Cardiac muscle cell (in vitro differentiated cells and primary cell): ENCODE measurements at places on chromosomes 1 and 21. TPM values are rescaled to one million over a fixed set of nuclear protein-coding genes. Genes with fewer than 3 reads are reported as not detected.

CA14 gene
- 34.8 and 46.1 TPM in 2 replicates for total RNA-seq

SPRR4 gene
- total RNA-seq, result not detected in 2 replicates

LEFTY1 gene
- total RNA-seq, result 0.83 TPM in 1 of 2 replicates, not detected in the other

NUDT4B gene
- total RNA-seq, result 72.0 and 87.9 TPM in 2 replicates

TNFRSF14 gene
- total RNA-seq, result 0.14 and 0.24 TPM in 2 replicates

DNA sequence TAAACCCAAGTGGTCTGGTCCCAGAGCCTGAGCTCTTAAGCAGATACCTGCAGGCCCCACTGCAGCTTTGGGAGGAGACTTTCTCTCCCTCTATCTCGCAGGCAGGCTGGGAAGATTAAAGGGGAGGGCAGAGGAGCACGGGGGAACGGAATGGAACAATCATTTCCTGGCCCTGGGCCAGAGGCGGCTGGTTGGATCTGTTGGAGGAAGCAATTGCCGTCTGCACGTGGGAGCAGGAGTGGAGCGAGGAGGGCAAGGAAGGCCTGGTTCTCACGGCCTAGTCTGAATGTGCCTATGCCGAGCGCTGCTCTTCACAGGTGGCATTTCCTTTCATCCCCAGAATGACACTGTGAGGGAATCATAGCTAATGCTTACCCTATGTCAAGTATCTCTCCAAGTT, 23.7 kb downstream of the NKAIN1 start:
- no peaks in the 10 kb centered on the region for H3K27me3 ChIP-seq
- no peaks in the 10 kb centered on the region for H3K36me3 ChIP-seq
- no peak overlapping the region for H3K27ac ChIP-seq
- DNase-seq, result peak; percentile 74

- H3K36me3 ChIP-seq, result no peaks in the 10 kb centered on the region
- H3K27ac ChIP-seq, result no peak overlapping the region
- H3K27me3 ChIP-seq, result no peaks in the 10 kb centered on the region
- no peak for DNase-seq
- no peaks in the 10 kb centered on the region for H3K4me1 ChIP-seq
These were observed 22.4 kb downstream of the CASQ2 start for GRCh38 chr1:115746021-115746690.

GRCh38 chr1:6141592-6141991, 38.5 kb downstream of the CHD5 start:
- H3K27me3 ChIP-seq, result peaks cover 11% of the 10 kb centered on the region
- no peaks in the 10 kb centered on the region for H3K4me1 ChIP-seq
- no peaks in the 10 kb centered on the region for H3K36me3 ChIP-seq
- no peak overlapping the region for H3K27ac ChIP-seq

GRCh38 chr1:83994111-83994510, 4.8 kb downstream of the TTLL7 start:
- H3K36me3 ChIP-seq, result no peaks in the 10 kb centered on the region
- H3K27me3 ChIP-seq, result peaks cover 25% of the 10 kb centered on the region
- H3K27ac ChIP-seq, result no peak overlapping the region

GRCh38 chr1:225182716-225183115, 245.1 kb downstream of the LBR start:
- H3K36me3 ChIP-seq, result no peaks in the 10 kb centered on the region
- no peak for DNase-seq
- H3K27me3 ChIP-seq, result no peaks in the 10 kb centered on the region
- no peak overlapping the region for H3K27ac ChIP-seq
- H3K4me3 ChIP-seq, result no peak overlapping the region
- H3K4me1 ChIP-seq, result no peaks in the 10 kb centered on the region

- H3K27ac ChIP-seq, result no peak overlapping the region
- H3K4me3 ChIP-seq, result no peak overlapping the region
- DNase-seq, result no peak
- H3K4me1 ChIP-seq, result no peaks in the 10 kb centered on the region
- no peaks in the 10 kb centered on the region for H3K27me3 ChIP-seq
- H3K36me3 ChIP-seq, result no peaks in the 10 kb centered on the region
These were observed 41.3 kb upstream of the ARHGEF10L start for GRCh38 chr1:17498214-17498613.

GRCh38 chr21:42039911-42040351, 29.8 kb upstream of the ZBTB21 start:
- H3K4me1 ChIP-seq, result no peaks in the 10 kb centered on the region
- no peak for DNase-seq
- H3K4me3 ChIP-seq, result no peak overlapping the region
- H3K36me3 ChIP-seq, result no peaks in the 10 kb centered on the region

GRCh38 chr21:14880922-14881321, 183.9 kb downstream of the NRIP1 start:
- no peaks in the 10 kb centered on the region for H3K36me3 ChIP-seq
- no peak overlapping the region for H3K27ac ChIP-seq
- peaks cover 4% of the 10 kb centered on the region for H3K4me1 ChIP-seq
- no peaks in the 10 kb centered on the region for H3K27me3 ChIP-seq
- no peak for DNase-seq

GRCh38 chr1:100762461-100762860, 42.9 kb downstream of the VCAM1 start:
- H3K27ac ChIP-seq, result no peak overlapping the region
- no peaks in the 10 kb centered on the region for H3K36me3 ChIP-seq
- no peaks in the 10 kb centered on the region for H3K27me3 ChIP-seq
- DNase-seq, result no peak

GRCh38 chr1:52139817-52140540, 1.9 kb upstream of the ZFYVE9 start:
- no peak overlapping the region for H3K27ac ChIP-seq
- no peaks in the 10 kb centered on the region for H3K36me3 ChIP-seq
- H3K4me1 ChIP-seq, result peaks cover 16% of the 10 kb centered on the region

- peak overlapping the region; percentile 90 for H3K27ac ChIP-seq
- H3K36me3 ChIP-seq, result peaks cover 10% of the 10 kb centered on the region
- peak overlapping the region; percentile 67 for H3K4me3 ChIP-seq
- DNase-seq, result no peak
- peaks cover 17% of the 10 kb centered on the region for H3K4me1 ChIP-seq
- H3K27me3 ChIP-seq, result no peaks in the 10 kb centered on the region
These were observed 1.5 kb downstream of the MGST3 start for GRCh38 chr1:165632491-165632890.
